ENCODE measurements at places on chromosomes 16 and 17.

- DNase-seq: no peak
These were observed 89.2 kb downstream of the SPECC1 start for GRCh38 chr17:20098314-20098713.

- no peak for DNase-seq
These were observed 45.6 kb downstream of the CYB5B start for GRCh38 chr16:69469807-69470561.

DNA sequence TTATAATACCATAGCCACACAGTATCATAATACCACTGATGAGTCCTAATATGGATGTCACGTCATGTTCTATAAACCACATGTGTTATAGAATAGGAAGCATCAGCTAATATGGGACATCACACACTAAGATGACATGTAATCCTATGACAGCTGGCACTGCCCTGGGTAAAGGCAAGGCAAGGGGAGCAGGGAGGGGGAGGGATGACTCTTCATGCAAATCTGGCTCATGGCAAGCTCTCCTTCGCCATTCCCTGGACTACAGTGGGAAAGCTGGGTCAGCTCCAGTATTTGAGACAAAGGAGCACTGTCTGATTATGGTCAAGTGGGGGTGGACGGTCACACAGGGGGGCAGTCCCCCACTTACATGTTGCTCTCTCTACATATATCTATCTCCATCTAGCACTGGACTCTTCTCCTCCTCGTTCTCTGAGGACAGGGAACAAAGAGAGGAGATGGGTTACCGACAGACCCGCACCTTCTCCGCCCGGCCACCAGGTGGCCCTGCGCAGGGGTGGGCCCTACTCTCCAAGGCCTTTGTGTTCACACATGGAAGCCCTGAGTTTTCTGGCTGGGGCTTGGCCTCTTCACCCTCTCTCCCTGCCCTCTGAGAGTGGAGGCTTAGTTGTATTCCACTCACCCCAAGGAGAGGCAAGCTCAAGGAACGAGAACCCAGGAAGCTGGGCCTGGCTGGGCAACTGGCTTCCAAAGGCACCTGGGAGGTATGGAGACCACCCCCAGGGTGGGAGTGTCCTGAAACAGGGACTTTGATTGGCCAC, 23.4 kb upstream of the MPO start:
- DNase-seq: peak; percentile 45

DNA sequence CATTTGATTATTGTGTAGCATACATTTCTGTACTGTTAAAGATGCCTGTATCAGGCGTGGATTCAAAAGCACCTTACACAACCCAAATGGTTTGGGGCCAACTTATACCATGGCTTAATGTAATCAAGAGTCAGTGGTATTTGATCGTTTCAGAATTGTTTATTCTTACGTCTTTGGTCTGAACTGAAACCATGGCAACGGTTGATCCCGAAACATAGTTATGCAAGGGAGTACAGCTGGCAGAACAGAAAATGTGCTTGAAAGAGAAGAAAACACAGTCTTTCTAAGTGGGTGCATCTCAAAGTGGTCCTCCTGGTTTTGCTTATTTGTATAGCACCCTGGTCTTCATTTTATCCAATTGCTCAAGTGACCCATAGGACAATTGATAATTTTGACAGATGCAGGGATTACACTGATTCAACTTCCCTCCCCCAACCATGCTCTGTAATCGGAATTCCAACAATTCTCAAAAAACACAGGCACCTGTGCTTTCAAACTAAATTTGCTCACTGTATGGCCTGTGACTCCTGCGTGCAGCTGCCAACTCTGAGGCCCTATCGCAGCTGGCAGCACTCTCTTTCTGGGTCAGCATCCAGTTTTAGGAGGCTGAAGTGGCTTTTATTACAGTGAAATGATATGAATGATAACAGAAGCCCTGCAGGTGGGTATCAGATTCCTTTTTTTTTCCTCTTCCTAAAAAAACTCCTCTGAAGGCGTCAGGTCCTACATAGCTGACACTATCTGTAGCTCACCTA, 77.0 kb upstream of the AXIN2 start:
- no peak for DNase-seq

DNA sequence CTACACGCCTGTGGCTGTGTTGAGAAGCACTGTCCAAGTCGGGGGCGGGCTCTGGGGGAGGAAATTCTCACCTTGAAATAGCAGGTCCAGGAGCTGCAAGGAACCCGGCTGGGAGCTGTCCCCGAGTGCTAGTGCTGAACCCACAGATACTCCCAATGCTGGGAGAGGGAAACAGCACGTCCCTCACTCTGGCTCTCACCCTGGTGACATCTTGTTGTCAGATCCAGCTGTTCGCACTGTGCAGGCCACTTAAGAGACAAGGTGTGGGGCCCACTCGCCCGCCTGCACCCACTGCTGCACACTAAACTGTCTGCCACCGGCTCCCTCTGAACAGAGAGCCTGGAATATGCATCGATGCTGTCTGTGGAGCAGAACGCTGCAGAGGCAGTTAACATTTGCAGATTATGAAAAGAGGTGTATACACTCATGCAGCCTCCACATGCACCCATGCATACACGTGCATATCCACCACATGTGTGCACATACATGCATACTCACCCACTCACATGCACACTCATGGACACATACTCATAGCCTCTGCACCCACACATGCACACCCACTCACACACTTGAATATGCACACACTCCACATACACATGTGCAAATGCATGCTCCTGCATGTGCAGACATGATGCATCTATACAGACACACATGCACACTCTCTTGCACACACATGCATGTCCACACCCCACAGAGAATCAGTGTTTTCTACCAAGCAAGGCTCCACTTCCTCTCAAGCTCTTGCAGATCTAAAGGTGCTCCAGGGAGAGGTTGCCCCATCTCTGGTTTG, 42.0 kb downstream of the MGAT5B start:
- DNase-seq: peak; percentile 20

- DNase-seq: peak; percentile 91
These were observed at the start of gene PPP4C for GRCh38 chr16:30075503-30076275. Gene PPP4C (plus strand): TSS chr16:30075994. CDS start chr16:30076378, 384 bp downstream.

- DNase-seq: no peak
These were observed 36.1 kb downstream of the GOSR1 start for GRCh38 chr17:30513346-30513745.

DNA sequence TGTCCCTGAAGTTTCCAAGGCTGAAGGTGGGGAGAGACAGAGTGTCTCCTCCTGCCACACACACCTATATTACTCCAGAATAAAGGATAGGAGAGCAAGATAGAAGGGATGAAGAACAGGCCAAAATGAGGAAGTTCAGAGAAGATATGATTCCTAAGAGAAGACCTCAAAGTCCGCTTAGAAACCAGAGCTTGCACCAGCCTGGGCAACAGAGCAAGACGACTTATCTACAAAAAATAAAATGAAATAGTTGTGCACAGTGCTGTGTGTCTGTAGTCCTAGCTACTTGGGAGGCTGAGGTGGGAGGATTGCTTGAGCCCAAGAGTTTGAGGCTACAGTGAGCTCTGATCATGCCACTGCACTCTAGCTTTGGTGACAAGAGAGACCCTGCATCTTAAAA, 128.2 kb downstream of the HS3ST3B1 start:
- DNase-seq: no peak

DNA sequence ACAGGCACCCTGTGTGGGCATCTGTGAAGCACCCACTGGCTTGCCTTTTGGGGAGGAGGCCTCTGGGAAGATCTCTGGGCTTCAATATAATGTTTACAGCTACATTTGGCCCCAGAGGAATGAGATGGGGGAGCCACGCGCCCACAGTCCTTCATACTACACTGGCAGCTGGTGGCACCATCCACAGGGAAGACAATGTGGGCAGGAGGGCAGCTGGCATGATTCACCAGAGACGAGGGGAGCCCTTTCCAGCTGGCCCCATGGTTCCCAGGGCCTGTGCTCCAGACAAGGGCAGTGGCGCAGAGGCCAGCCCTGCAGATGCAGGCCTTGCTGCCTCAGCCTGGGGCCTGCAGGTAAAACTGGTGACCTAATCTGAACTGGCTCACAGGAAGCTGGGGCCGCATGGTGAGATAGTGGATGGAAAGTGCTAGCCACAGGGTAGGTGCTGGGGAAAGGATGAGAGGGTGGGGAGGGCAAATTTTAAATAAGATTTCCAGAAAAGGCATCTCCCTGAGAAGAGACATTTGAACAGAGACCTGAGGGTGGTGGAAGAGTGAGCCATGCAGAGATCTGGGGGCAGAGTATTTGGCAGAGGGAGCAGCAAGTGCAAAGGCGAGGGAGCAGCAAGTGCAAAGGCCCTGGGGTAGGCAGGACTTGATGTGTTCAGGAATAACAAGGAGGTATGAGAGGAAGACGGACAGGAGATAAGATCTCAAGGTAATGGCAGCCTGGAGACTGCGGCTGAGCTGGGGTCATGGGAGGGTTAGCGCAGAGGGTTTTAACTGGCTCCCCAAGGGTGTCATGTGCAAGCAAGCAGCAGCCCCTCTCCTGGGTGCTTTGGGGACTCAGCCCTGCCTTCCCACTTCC, 12.1 kb upstream of the KCNJ12 start:
- no peak for DNase-seq

DNA sequence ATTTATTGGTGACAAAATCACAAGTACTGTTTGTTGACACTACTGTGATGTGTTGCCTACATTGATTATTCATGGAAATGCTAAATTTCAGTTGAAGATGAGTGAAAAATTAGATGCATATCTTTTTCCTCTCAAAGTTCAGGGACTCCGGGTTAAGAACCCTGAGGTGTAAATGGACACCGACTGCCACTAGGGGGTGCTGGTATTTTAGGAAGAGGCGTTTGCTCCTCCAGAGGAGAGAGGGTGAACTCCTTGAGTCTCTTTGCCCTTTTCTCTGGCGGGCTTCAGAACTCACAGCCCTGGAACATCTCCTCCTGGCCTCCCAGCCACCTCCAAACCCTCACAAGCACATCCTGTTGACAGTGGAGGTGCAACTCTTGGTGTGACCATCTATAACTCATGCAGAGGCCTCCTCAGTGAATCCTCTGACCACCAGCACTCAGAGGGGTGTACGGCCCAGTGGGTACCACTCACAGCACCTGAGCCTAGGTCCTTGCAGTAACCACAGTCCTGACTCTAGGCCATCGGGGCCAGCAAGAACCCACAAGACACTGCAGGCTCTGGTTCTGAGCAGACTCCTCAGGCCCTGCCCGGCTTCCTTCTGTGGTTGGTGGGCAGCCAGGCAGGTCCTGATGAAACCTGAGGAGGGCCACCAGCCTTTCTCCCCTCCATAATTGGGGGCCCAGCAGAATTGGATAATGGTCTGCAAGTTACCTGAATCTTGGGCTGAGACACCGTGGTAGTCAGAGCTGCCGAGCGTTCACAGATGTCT, 26.2 kb upstream of the PIK3R5 start:
- DNase-seq: peak; percentile 55

GRCh38 chr17:79028496-79029326, 4.7 kb downstream of the C1QTNF1 start:
- DNase-seq: no peak
